ENCODE measurements at places on chromosomes 7 and 10.

DNA sequence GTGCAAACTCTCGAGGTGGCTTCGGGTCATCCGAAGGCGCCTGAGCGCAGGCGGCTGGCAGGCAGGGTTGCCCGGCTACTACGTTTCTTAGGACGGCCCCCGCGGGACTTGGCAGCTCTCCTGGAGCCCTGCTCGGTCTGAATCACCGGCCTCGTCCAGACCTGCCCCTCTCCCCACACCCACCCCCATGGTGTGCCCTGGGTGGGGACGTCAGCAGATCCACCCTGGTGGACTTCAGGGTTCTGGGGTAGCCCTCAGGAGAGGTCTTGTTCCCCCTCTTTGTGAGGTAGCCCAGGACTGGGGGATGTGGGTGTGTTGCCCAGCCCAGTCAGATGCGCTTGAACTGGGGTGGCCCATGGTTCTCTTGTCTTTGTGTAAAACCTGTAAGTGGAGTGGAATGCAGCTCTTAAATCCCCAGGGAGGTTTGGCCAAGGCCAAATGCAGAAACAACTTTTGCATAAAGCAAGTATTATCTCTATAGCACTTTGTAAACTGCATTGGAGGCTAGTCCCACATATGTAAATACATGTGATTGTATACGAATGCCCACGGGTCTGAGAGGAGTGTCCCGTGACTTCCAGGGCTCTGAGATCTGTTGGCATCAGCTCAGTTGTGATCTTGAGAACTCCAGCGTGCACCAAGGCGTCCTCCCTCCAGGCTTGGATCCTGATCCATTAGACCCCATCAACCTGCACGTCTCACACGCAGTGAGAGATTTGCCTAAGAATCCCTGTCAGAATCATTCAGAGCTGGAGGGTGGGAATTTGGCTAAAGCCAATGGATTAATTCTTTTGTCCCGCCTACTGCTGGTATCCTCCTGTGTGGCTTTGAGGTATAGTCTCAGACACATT lies 1.8 kb downstream of the PFKFB3 start:
- no peak for DNase-seq

DNA sequence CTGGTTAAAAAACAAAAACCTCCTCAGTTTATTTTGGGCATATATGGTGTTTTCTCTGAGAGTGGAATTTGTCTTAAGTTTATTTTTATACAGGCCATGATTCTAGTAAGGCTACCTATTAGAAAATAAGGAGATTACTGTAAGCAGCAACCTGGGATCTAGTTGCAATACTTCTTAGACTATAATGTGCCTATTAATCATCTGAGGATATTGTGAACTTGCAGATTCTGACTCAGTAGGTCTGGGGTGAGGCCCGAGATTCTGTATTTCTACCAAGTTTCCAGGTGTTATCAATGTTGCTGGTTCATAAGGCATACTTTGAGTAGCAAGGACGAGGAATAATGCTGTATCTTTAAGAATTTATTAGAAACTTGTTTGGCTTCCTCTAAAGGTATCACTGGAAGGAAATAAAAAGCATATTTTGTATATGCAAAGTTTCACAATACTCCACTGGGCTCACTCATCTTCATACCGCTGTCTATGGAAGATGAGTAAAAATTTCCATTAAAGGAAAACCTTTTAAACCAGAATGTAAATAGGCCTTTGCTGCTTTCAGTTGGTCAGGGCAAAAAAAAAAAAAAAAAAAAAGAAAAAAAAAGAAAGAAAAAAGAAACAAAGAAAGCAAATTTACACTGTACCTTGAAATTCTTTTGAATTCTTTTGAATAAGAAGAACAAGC lies 105.8 kb downstream of the BMPER start:
- DNase-seq, result no peak

DNA sequence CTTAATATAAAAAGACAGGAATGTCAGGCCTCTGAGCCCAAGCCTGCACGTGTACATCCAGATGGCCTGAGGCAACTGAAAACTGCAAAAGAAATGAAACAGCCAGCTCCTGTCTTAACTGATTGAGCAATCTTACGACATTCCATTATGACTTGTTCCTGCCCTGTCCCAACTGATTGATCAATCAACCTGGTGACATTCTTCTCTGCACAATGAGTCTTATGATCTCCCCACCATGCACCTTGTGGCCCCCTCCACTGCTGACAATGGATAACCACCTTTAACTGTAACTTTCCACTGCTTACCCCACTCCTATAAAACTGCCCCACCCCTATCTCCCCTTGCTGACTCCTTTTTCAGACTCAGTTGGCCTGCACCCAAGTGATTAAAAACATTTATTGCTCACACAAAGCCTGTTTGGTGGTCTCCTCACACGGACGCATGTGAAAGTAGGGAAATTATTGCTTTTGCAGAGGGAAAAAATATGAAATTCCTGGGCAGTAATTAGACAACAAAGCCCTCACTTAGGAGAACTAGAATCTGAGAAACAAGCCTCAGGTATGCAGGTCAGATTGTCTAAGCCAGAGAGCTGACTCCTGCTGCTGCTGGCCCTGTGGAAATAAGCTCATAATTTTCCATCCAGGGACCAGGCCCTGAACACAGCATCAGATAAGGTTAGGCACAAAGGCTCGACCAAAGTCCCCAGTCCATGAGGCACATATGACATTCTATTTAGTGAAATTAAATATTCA lies 5.3 kb downstream of the CYP3A7 start:
- DNase-seq, result no peak

DNA sequence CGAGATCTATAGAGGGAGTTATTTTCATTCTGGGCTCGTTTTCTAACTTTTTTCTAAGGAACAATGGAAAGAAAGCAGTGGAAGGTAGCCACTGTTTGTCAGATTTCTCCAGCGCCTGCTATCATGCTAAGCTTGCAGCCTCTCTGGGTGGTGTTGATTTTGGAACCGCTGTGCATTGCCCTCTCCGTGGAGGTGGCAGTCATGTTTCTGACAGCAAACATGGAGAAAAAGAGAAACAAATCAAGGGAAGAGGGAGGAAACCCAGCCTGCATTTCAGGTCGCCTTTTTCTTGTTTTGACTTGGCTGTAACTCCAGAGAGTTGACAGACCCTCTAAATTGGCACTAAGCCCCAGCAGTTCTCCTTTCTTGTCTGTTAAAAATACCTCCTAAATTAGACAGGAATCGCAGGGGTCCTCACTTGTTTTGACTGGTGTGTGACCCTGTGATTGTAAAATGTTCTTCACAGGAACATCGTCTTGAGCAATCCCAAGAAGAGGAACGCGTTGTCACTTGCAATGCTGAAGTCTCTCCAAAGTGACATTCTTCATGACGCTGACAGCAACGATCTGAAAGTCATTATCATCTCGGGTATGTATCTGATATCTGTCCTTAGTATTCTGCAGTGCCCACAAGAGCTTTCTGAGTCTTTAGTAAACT lies 4.8 kb downstream of the ECHDC3 start:
- DNase-seq, result no peak

DNA sequence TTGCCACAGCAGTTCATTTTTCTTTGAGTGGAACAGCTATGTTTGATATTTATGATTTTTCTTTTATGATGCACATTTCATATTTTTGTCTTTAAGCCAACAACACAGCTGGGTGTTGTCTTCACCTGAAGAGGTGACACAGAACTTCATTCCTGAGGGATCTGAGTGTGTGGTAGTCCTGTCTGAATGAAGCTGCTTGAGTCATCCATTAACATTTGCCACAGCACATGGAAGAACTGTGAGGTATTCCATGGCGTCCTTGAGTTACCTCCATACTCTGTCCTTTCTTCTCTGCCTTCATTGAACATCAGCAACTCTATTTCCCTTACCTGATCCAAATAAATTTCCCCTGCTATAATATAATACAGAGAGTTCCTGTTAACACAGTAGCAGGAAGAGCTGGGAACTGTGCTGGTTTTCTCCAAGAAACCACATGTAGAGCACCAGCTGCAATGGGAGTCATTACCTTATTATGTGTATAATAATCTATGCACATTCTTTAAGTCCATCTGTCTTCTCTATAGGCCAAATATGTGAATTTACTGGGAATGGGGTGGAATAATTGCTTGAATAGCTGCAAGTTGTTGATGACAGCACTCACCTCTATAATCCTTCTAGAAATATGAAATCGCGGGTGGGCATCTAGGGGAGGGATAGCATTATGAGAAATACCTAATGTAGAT lies 72.4 kb upstream of the TAC1 start:
- DNase-seq, result no peak

DNA sequence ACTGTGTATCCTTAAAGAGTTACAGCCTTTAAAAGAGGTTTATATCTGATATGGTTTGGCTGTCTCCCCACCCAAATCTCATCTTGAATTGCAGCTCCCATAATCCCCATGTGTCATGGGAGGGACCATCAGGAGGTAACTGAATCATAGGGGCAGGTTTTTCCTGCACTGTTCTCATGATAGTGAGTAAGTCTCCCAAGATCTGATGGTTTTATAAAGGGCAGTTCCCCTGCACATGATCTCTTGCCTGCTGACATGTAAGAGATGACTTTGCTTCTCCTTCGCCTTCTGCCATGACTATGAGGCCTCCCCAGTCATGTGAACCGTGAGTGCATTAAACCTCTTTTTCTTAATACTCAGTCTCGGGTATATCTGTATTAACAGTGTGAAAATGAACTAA lies 9.7 kb downstream of the RTKN2 start:
- DNase-seq, result no peak

DNA sequence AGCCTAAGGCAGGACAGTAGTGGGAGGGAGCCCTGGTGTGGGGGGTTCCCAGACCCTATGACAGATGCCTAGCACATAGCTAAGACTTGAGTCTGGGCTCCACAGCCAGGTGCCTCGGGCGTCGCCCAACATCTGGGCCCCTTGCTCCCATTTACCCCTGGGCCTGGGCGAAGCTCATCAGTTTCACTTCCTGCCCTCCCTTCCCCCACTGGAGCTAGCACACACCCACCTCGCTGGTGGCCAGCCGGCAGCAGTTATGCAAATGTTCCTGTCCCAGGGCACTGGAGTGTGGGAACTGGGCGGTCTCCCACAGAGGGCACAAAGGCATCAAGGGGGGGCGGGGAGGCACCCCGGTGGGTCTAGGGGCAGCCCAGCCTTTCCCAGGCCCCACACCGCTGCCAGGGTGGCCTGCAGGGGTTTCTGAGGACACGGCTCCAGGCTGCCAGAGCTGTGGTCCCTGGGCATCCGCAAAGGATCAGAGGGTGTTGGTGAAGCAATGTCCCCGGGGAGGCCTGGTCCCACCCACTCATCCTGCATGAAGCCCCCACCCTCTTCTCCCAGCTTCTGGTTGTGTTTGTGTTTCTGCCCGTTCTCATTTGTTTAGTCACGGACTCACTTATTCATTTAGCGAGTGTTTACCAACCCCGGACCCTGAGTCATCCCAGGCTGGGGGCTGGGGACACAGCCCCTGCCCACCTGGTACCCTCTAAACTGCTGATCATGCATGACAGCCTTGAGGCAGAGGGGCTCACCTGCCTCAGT lies 20.4 kb downstream of the SH2B2 start:
- no peak for DNase-seq

- no peak for DNase-seq
Measured at GRCh38 chr7:66301737-66302136, 96.6 kb downstream of the TPST1 start.

GRCh38 chr10:108064746-108065260 lies 900.3 kb upstream of the SORCS1 start:
- no peak for DNase-seq

DNA sequence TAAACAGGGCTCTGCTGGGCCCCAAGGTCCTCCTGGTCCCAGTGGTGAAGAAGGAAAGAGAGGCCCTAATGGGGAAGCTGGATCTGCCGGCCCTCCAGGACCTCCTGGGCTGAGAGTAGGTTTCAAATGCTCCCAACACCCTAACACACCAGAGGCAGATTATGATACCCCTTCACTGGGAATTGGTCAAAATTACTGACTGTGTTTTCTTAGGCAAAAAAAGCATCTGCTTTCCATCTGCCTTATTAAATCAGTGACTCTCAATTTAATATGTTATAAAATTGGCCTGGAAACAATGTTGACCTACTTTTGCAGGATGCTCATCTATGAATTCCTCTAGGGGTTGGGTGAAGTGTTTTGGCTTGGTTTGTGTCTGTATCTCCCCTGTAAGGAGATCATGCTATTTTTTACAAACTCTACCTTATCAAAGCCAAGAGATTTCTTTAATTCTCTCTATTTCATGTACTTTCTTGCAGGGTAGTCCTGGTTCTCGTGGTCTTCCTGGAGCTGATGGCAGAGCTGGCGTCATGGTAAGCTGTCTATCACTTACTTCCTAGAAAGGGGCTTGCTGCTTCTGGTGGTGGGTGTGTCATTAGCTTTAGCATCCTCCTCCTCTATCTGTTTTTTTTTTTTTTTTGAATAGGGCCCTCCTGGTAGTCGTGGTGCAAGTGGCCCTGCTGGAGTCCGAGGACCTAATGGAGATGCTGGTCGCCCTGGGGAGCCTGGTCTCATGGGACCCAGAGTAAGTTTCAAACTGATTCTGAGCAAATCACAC lies 15.9 kb downstream of the COL1A2 start:
- no peak for DNase-seq

- DNase-seq, result no peak
Measured at GRCh38 chr10:125034675-125035074, 92.8 kb downstream of the ZRANB1 start.

Measured in cortex of kidney (tissue), 1 donor.